ENCODE measurements at places on chromosomes 4 and X.

DNA sequence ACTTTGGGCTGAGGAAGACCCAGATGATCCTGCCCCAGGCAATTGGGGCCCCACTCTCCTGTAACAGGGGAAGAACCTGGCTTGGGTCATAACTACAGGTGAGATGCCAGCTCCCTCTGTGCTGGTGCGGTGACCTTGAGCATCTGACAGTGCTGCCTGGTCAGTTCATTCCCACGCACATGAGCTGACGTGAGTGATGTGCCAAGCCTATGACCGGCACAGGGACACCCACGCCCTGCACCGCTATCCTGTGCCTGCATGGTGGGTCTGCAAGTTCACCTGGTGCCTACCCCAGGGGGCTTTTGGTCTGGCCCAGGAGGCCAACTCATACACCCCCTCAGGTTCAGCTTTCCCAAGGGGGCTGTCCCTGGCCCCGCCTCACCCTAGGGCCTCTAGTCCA, 123.7 kb upstream of the PSAPL1 start:
- DNase-seq: no peak
- no peak overlapping the region for H3K27ac ChIP-seq
- H3K4me3 ChIP-seq: no peak overlapping the region
- H3K4me1 ChIP-seq: no peaks in the 10 kb centered on the region
- H3K27me3 ChIP-seq: no peaks in the 10 kb centered on the region

DNA sequence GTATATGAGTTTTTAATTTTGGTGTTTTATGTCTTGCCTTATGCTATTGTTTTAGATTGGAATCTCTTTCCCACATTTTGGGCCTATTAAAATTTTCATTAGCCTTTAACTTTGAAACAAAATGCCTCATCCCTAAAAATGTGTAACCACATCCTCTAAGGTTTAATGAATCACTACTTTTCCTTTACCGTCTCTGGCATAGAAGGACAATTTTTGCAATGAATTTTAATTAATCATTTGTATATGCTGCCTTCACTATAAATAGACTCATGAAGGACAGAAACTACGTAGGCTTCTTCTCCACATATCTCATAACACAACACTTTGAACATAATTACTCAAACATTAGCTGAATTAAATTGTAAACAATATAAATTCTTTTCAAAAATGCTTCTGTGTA, 421.5 kb downstream of the NLGN4X start:
- no peak overlapping the region for H3K27ac ChIP-seq
- no peaks in the 10 kb centered on the region for H3K36me3 ChIP-seq
- DNase-seq: no peak
- H3K4me1 ChIP-seq: no peaks in the 10 kb centered on the region
- no peak overlapping the region for H3K4me3 ChIP-seq

DNA sequence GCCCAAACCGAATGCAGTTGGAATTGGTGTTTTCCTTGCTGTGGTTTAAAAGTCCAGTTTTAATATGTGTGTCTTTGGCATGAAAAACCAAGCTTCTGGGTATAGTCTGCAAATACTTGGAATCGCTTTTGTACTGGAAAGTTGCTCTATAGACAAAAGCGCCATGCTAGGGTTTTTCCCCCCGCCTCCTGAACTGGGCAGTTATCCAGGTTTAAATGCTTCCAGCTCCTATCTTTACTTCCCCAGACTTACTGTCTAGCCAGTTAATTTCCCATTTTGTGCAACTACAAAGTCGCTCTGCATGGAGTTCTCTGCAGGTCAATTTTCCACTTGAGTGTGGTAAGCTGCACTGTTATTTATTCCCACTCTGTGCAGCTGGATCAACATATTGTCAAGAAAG, 2.7 kb downstream of the RASL11B start:
- H3K4me1 ChIP-seq: no peaks in the 10 kb centered on the region
- no peaks in the 10 kb centered on the region for H3K36me3 ChIP-seq
- H3K27me3 ChIP-seq: no peaks in the 10 kb centered on the region
- peak overlapping the region; percentile 3 for H3K4me3 ChIP-seq
- H3K27ac ChIP-seq: no peak overlapping the region

- H3K36me3 ChIP-seq: no peaks in the 10 kb centered on the region
- H3K4me3 ChIP-seq: no peak overlapping the region
- no peak for DNase-seq
Observed at GRCh38 chrX:103635436-103635835, 6.7 kb downstream of the TCEAL1 start.

DNA sequence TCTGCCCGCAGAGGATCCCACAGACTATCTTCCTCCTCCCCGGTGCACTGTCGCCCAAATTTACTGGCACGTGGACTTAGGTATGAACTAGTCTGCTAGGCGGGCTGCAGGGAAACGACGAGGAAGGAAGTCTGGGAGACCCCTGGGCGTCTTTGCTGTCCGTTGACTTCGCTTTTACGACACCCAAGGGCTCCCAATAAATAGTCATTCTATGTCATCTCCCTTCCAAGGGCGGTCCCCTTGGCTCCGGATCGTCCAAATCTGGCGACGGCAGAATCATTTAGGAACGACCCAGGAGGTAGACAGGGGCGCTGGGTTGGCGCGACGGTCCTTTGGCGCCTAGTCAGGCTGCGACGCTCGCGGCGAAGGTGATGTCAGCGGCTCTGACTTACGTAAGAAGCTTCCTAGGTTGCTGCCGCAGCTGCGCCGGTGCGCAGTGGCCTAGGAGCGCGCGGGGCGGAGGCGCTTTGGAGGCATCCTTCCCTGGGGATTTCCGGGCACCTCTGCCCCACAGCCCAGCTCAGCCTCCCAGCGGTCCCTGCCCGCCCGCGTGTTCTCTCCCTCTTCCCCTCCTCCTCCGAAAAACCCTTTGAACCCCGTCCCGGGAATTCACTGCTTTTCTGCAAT, 2.2 kb downstream of the NHS start:
- H3K27ac ChIP-seq: peak overlapping the region; percentile 31
- H3K36me3 ChIP-seq: no peaks in the 10 kb centered on the region
- H3K4me3 ChIP-seq: peak overlapping the region; percentile 66
- DNase-seq: peak; percentile 43
- no peaks in the 10 kb centered on the region for H3K4me1 ChIP-seq

DNA sequence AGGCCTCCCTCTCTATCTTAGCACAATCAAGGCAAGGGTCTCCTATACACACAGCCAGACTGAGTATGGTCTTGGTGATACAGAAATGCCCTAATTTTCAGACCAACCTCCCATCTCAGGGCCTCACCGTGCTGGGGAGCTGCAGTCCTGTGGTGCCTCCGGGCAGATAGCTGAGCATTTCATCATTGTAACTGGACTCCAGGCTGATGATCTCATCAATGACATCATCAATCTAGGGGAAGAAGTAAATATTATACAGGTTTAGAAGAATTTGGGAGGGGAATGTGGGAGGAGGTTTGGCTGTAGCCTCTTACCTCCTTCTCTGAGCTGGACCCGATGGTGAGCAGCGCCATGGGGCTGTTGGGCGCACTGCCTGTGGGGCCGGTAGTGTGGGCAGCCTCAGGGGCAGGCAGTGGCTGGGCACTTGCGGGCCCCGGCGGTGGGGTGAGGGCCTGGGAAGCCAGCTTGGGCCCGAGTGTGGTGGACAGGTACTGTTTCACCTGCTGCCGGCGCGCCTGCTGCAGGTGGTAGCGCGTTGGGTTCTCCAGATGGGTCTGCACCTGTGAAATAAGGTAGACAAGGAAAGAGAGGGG, 5.2 kb downstream of the TFE3 start:
- no peaks in the 10 kb centered on the region for H3K36me3 ChIP-seq
- peak overlapping the region; percentile 98 for H3K27ac ChIP-seq
- no peaks in the 10 kb centered on the region for H3K27me3 ChIP-seq
- no peak for DNase-seq
- H3K4me1 ChIP-seq: no peaks in the 10 kb centered on the region
- H3K4me3 ChIP-seq: no peak overlapping the region

GRCh38 chr4:158769175-158769921, 522 bp downstream of the FNIP2 start:
- H3K27me3 ChIP-seq: no peaks in the 10 kb centered on the region
- peak overlapping the region; percentile 95 for H3K27ac ChIP-seq
- peak overlapping the region; percentile 83 for H3K4me3 ChIP-seq
- peak; percentile 38 for DNase-seq
- H3K4me1 ChIP-seq: no peaks in the 10 kb centered on the region
- no peaks in the 10 kb centered on the region for H3K36me3 ChIP-seq

DNA sequence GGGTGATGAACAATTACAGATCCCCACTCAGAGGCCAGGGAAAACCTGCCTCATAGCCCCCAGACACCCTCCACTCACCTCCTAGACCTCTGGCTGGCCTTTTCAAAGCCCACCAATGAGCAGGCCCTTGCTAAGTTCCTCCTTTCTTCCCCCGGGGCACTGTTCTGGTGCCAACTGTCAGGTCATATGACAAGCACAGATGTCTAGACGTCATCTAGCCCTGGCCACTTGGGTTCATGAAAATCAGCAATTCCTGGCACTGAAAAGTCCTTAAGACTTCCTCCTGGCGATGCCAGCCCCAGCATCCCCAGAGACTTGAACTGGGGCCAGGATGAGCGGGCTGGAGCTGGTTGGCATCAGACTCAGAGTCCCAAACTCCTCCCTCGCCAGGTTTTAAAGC, 115.6 kb upstream of the NALF2 start:
- no peak overlapping the region for H3K4me3 ChIP-seq
- H3K36me3 ChIP-seq: no peaks in the 10 kb centered on the region
- no peaks in the 10 kb centered on the region for H3K4me1 ChIP-seq

Data from uterus (tissue), 4 donors.